ENCODE measurements at places on chromosomes 1 and 21.

- no peak for DNase-seq
Observed at GRCh38 chr1:174788981-174789380, 210.8 kb upstream of the CACYBP start.

- no peak for DNase-seq
Observed at GRCh38 chr1:58994664-58995063, 210.8 kb upstream of the JUN start.

GRCh38 chr1:163172596-163172995 is 30.1 kb downstream of the RGS5 start:
- no peak for DNase-seq

GRCh38 chr21:15071009-15071408 is 6.2 kb upstream of the NRIP1 start:
- no peak for DNase-seq

DNA sequence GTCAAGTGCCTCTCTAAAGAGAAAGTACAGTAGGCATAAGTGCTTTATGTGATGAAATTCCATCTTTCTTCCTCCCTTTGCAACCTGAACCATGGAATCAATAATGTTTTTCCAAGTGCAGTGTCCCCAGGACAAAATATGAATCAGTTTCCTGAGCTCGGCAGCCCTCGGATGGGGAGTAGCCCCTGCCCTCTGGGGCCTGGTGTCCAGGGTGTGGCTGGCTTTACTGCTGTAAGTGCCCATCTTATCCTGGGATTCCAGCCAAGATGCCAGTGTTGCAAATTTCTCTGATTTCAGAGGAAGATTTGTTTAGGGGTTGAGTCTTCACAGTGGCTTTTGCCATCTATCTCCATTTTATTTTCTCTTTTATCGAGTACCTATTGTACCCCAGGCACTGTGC is 40.5 kb upstream of the SRP9 start:
- DNase-seq: no peak

DNA sequence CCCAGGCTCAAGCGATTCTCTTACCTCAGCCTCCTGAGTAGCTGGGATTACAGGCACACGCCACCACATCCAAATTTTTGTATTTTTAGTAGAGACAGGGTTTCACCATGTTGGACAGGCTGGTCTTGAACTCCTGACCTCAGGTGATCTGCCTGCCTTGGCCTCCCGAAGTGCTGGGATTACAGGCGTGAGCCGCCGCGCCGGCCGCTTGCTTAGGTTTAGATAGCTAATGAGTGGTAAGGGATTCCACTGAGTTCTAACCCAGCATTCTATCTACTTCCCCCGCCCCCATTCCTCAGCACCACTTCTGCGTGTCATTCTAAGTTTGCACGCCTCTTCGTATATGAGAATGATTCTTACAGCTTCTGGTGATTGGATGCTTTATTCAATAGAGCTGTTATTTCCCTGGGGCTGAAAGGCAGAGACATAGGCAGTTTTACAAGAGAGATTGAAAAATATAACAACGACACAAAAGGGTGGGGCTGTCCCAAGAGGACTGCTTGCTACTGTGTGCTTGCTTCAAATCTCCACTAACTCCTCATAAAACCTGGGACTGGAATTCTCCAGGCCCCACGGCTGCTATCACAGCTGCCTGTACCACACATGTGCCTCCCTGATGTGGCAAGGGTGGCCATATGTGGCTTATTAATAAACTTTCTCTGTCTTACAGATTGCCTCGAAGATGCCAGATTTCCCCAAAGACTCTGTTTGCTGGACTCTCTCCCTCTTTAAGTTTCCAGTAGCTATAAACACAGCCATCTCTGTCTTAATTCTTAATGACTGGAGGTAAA is 23.7 kb upstream of the GREM2 start:
- no peak for DNase-seq

GRCh38 chr1:166511761-166512160 is 327.5 kb upstream of the POGK start:
- DNase-seq: no peak

GRCh38 chr1:10450836-10451235 is 1.0 kb downstream of the CORT start:
- no peak for DNase-seq

DNA sequence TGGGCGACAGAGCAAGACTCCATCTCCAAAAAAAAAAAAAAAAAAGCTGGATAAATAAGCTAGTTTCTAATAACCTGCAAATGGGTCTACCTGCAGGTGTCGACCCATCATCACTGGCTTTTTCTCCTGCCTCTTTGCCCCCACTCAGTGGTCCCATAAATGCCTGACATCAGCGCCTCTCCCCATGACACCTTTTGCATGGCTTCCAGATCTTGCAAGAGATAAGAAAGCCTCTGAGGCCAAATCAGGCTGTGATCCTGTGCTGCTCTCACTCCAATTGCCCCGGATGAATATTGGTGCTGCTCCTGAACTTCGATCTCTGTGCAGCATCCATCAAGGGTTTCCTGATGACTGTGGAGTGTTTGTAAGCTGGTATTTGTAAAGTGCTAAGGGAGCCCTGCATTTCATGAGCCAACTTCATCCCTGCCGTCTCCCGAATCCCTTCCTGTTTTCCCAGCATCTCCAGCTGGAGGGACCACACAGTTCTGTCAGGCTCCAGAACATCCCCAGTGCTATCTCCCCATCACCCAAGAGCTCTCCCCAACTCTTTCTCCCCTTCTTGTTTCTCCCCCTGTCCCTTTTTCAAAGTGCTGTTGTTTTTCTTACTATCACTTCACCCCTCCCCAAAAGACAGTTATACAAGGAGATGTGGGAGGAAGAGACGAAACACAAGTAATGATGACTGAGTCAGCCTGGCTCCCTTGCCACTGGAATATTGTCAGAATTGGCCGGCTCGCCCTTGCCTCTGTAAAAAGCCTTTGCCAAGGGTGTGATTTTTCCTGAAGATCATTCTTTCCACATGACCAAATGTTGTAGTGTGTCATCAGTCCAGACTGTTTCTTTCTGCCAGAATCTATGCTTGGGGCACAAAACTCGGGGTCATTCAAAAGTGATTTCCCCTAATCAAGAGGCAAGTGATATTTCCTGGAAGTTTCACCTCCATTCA is 2.8 kb upstream of the EFHD2 start:
- no peak for DNase-seq

DNA sequence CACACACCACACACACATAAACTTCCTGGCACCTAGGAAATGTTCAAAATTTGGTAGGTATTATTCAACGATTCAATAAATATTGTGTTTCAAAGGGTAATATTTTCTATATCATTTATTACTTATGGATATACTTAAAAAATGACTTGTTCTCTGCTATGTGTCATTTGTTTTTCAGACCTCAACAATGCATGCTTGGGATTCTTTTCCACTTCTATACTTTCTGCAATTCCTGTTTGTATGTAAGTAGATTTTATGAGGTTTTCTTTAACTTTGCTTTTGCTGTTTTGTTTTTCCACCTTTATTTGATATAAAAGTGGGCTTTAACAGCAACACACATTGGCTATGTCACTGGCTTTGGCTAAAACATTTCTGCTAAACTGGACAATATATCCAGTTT is 3.5 kb downstream of the CEP170 start:
- no peak for DNase-seq

GRCh38 chr1:20538760-20539551 is 13.4 kb upstream of the FAM43B start:
- no peak for DNase-seq

DNA sequence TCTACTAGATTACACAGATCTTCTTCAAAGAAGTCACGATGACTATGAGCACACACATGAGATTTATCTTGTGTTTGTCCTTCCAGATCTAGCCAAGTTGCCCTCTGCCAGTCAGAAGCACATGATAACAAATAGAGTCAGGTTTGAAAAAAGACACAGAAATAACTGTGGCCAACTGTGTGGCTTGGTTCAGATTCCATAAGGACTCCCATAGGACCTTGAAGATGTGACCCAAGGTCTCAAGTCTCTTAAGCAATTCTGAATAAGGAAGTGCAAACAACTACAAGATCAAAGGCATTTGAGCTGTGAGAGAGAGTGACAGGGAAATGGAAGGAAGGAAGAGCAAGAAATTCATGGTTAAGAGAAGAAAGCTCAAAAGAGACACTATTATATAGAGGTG is 194.0 kb downstream of the PLPP3 start:
- no peak for DNase-seq

- no peak for DNase-seq
Observed at GRCh38 chr1:90561103-90561783, 155.9 kb downstream of the BARHL2 start.

GRCh38 chr1:208106218-208106617 is 138.0 kb downstream of the PLXNA2 start:
- DNase-seq: no peak

- DNase-seq: no peak
Observed at GRCh38 chr1:18560692-18561091, 70.0 kb upstream of the PAX7 start.

- no peak for DNase-seq
Observed at GRCh38 chr1:95263450-95263849, 29.4 kb downstream of the RWDD3 start.

- no peak for DNase-seq
Observed at GRCh38 chr21:45753445-45753844, 109.9 kb downstream of the PCBP3 start.

- no peak for DNase-seq
Observed at GRCh38 chr1:95364546-95364945, 130.5 kb downstream of the RWDD3 start.

GRCh38 chr1:36609241-36610027 is 126.7 kb upstream of the CSF3R start:
- DNase-seq: peak; percentile 11

GRCh38 chr1:213684454-213684853 is 303.3 kb upstream of the PROX1 start:
- no peak for DNase-seq

GRCh38 chr1:198575798-198576641 is 35.5 kb upstream of the ATP6V1G3 start:
- no peak for DNase-seq

- DNase-seq: no peak
Observed at GRCh38 chr1:92299477-92300150, 755 bp downstream of the RPAP2 start.

- DNase-seq: no peak
Observed at GRCh38 chr1:183859119-183859518, 54.2 kb downstream of the RGL1 start.
